Naive thymus-derived CD4-positive, alpha-beta T cell (primary cell): ENCODE measurements at places on chromosomes 6 and 20. TPM values are rescaled to one million over a fixed set of nuclear protein-coding genes. Genes with fewer than 3 reads are reported as not detected.

Gene PGBD1
- 1.7 and 2.0 TPM in 2 replicates for total RNA-seq

Gene LAMA4
- total RNA-seq: not detected

Gene CFAP206
- total RNA-seq: not detected

Gene SCUBE3
- total RNA-seq: not detected in 2 replicates

Gene GPR63
- total RNA-seq: 2.5 and 3.1 TPM in 2 replicates

Gene CD83
- total RNA-seq: 17.2 and 18.3 TPM in 2 replicates

Gene ZC2HC1B
- not detected in 2 replicates for total RNA-seq

Gene SLC16A10
- 0.84 and 1.6 TPM in 2 replicates for total RNA-seq

Gene ZNF334
- total RNA-seq: not detected

Gene HLA-DPB1
- 64.1 TPM for total RNA-seq

Gene RIPPLY2
- total RNA-seq: not detected in 2 replicates

Gene SLC32A1
- not detected for total RNA-seq

Gene LAMA2
- 0.02 TPM in 1 of 2 replicates, not detected in the other for total RNA-seq

Gene TNF
- total RNA-seq: 5.4 TPM

Gene PLA2G7
- total RNA-seq: 7.9 TPM

Gene DEFB132
- not detected for total RNA-seq

Gene MEA1
- total RNA-seq: 35.0 TPM

Gene C6orf89
- total RNA-seq: 47.7 TPM

Gene SLC44A4
- total RNA-seq: not detected

Gene DSN1
- total RNA-seq: 13.4 TPM

Gene FNDC11
- total RNA-seq: 0.74 and 0.75 TPM in 2 replicates

Gene TRIM31
- 0.32 TPM for total RNA-seq

Gene COL9A1
- total RNA-seq: not detected in 2 replicates

Gene SIRPA
- 5.0 TPM for total RNA-seq
